Calu3 (cell line): ENCODE measurements at places on chromosomes 7 and 10. TPM values are rescaled to one million over a fixed set of nuclear protein-coding genes. Genes with fewer than 3 reads are reported as not detected.

C10orf67 gene
- total RNA-seq, result 0.44 and 0.45 TPM in 2 replicates

PROSER2 gene
- total RNA-seq, result 18.8 and 19.5 TPM in 2 replicates

UBN2 gene
- total RNA-seq, result 19.2 and 23.0 TPM in 2 replicates

AKR1C8 gene
- total RNA-seq, result not detected in 2 replicates

TPK1 gene
- 11.2 and 13.2 TPM in 2 replicates for total RNA-seq

JAKMIP3 gene
- total RNA-seq, result 0.05 TPM in 2 replicates

CYP2C18 gene
- total RNA-seq, result 13.0 and 18.1 TPM in 2 replicates

ITGA8 gene
- total RNA-seq, result not detected in 2 replicates

PLXNA4 gene
- 0.24 TPM in 1 of 2 replicates, not detected in the other for total RNA-seq

TMEM178B gene
- 1.5 and 4.6 TPM in 2 replicates for total RNA-seq

AMPH gene
- total RNA-seq, result not detected in 2 replicates

C10orf105 gene
- not detected in 2 replicates for total RNA-seq

CHST3 gene
- total RNA-seq, result 14.3 and 32.4 TPM in 2 replicates

UBE2D1 gene
- total RNA-seq, result 22.9 and 25.6 TPM in 2 replicates

TECTB gene
- total RNA-seq, result not detected in 2 replicates

SUN3 gene
- 1.1 and 1.8 TPM in 2 replicates for total RNA-seq

RNF32 gene
- 1.6 and 3.2 TPM in 2 replicates for total RNA-seq

PRSS37 gene
- not detected in 2 replicates for total RNA-seq
